Stimulated activated CD8-positive, alpha-beta memory T cell treated with anti-CD3 and anti-CD28 coated beads, Interleukin-7, amount 100 ng/mL, for 1 hour (primary cell): ENCODE measurements at places on chromosomes 4 and X.

GRCh38 chrX:39903343-39903742 is 194.4 kb downstream of the BCOR start:
- DNase-seq = no peak

- DNase-seq = no peak
Measured at GRCh38 chr4:168604496-168605373, 107.9 kb downstream of the PALLD start.

DNA sequence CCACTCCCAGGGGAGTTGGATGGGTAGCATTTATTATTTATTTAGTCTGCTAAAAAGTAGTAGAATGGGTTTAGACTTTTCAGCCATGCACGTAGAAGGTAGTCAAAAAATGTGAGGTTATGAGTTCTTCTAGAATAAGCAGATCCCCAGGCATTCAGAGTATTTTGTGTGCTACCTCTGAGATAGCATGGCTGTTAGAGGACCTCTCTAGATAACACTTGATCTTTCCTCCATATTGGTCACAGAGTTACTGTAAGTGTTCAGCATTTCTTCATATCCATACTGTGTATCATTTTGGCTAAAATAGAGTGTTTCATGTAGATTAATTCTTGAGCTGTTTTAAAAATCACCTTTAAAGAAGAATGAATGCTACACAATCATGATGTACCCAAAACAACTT is 58.4 kb downstream of the KLHL5 start:
- DNase-seq = no peak

GRCh38 chr4:10611673-10612072 is 72.9 kb downstream of the CLNK start:
- no peak for DNase-seq

DNA sequence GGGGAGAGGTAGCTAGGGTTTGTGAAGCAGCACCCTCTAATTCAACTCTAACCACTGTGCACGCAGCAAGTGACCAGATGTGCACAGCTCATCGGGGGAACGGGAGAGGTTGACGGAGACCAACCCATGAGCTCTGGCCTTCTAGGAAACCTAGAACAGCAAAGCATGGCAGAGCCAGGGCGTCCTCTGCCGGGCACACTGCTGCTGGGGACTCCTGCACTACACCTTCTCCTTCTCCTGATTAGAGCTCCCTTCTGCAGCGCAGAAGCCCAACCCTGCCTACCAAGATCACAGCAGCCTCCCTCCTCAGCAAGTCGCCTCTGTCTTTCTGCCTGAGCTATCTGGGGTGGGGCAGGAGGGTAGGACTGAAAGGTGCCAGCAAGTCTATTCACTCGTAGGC is 252.3 kb upstream of the PSAPL1 start:
- no peak for DNase-seq
